Ascending aorta (tissue), 2 donors: ENCODE measurements at places on chromosomes 7 and 10. TPM values are rescaled to one million over a fixed set of nuclear protein-coding genes. Genes with fewer than 3 reads are reported as not detected.

Gene IDI2
- not detected for total RNA-seq

Gene ADAM8
- 21.4 TPM for total RNA-seq

Gene IQUB
- total RNA-seq: not detected

Gene GLI3
- total RNA-seq: 2.2 TPM

Gene HOXA1
- total RNA-seq: not detected

Gene NUB1
- 28.2 TPM for total RNA-seq
